Kidney epithelial cell (primary cell): ENCODE measurements at places on chromosomes 12 and 14.

GRCh38 chr14:51209457-51209856 lies 30.6 kb upstream of the TMX1 start:
- no peak for DNase-seq

DNA sequence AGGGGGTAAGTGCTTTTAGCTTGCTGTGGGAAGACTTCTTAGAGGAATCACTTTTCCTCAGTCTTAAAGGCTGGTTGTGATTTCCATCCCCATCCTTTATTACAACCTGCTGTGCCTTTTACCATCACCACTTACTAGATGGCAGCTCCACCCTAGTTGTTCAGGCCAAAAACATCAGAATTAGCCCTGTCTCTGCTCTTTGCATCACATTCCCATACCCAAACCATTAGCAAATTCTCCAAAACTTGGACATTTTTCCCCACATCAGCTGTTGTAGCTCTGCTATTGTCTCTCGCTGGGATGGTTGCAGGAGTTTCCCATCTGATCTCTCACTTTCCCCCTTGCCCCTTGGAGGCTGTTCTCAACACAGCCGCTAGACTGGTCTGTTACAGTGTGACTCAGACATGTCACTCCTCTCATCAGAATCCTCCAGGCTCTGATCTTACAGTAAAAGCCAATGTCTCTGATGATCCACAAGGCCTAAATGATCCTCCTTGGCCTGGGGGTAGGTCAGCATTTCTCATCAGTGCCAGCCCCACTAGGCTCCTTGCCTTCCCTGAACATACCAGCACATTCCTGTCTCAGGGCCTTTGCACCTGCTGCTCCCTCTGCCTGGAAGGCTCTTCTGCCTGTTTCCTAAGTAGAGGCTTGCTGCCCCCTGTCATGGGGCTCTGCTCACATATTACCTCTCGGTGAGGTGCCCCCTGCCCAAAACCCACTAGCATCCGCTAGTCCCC lies 102.5 kb downstream of the BEGAIN start:
- no peak for DNase-seq

DNA sequence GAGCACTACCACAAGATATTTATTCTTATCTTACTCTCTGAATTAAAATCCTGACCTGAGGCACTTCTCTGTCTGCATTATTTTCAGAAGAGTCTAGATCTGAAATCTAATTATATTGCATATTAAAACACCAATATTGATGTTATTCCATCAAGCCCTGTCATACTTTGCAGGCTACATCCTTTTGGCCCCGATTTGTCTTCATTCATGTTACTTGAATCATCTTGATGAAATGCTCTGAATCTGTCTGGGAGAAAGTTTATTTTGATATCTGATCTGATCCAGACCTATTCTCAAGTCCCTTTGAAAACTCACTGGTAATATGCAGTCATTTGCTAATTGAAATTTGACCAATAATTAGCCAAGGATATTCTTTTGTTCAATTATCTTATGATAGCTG lies 79.9 kb downstream of the BBS10 start:
- DNase-seq, result no peak

DNA sequence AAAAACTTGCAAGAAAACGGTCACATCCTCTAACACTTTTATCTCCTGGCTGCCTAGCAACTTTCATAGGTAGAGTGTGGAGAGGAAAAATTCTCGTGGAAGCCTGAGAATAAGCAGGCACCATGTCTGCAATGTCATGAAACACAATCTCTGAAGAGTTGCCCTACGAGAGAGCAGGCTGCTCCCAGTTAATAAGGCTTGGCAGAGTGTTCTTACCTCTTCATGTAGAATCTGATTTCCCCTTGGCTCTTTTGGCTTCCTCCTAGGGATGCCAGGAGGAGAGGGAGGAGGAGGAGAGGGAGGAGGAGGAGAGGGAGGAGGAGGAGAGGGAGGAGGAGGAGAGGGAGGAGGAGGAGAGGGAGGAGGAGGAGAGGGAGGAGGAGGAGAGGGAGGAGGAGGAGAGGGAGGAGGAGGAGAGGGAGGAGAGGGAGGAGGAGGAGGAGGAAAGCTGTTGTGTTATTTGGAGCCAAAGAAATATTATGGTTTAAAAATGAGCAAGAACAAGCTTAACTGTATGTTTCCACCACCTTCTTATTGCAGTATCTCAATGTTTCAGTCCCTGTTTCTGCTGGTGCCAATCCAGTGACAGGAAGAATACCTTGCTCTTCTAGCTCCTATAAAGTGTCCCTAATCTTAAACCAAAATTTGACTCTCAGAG lies 52.9 kb downstream of the EGLN3 start:
- no peak for DNase-seq

- DNase-seq, result no peak
Measured at GRCh38 chr12:115942346-115942745, 335.1 kb downstream of the MED13L start.

- DNase-seq, result no peak
Measured at GRCh38 chr14:76765461-76765931, 4.2 kb downstream of the VASH1 start.

- DNase-seq, result no peak
Measured at GRCh38 chr12:49487605-49488004, 51.2 kb upstream of the KCNH3 start.

DNA sequence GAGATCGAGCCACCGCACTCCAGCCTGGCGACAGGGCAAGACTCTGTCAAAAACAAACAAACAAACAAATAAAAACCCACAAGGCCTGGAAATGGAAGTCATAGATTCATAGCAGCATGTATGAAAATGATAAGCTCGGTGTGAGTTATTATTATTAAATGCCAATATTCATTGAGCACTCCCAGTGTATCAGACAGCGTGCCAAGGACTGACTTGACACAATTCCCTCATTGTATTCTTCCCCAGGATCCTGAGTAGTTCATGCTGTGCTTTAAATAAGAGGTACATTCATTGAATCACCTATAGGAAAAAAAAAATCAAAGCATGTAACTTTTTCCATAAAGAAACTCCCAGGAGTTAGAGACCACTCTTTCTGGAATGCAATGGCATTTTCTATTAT lies 12.6 kb upstream of the RFLNA start:
- DNase-seq, result no peak

DNA sequence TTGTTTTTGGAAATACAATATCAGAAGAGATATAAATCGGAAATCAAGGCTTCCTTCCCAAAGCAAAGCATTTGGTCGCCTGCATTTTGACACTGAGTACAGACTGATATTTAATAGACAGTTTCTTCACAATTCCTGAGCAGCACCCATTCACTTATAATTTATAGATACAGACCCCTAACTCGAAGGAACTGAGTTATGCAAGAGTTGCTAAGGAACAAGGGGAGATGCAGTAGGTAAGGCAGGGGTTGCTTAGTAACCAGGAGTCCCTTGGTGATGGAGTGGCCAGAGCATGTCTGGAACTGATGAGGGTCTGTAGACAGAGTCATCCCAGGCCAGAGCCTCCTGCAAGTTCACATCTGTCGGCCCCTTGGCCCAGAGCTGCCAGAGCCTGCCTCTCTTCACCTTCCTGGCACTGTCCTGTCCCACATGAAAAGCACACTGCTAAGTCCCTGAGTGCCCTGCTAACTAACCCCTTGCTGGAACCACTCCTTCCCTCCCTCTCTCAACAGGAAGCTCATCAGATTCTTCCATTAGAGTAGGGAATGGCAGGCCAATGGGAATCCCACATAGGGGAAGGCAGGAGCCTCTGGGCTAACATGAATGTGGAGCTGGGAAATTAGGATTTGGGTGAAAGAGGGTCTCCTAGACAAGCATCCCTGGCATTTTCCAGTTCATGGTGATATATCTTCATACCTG lies 3.6 kb upstream of the DHRS2 start:
- DNase-seq, result no peak

DNA sequence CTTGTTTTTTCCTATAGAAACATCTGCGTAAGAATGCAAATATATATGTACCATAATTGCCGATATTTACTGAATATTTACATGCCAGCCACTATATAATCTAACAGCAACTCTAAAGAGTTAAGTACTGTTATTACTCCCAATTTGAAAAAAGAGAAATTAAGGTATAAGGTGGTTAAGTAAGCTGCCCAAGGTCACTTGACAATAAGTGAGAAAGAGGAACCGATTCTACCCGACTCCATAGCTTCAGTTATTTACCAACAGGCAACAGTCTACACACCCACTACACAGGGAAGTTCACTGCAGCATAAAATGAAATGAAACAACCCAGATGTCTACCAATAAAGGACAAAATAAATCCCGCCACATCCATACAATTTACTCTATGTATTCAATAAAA lies 1.1 kb downstream of the MIS18BP1 start:
- no peak for DNase-seq

GRCh38 chr14:23112359-23113178 lies 6.5 kb downstream of the CEBPE start:
- no peak for DNase-seq

DNA sequence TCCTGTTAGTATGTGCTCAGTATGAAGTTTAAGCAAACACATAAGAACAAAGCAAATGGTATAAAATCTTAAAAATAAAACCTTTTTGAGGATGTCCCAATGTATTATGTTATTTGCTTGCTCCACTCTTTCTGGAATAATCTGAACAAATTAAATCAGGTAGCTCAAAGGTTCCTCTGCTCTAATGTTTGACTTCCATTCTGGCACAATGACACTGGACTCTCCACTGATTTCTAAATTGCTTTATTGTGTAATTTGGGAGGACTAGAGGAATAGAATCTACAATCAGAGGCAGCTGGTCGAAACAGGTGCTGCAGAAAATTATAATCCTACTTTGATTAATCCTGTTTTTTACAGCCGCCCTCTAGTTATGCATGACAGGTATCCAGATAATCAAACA lies 523.7 kb upstream of the FOXG1 start:
- no peak for DNase-seq

DNA sequence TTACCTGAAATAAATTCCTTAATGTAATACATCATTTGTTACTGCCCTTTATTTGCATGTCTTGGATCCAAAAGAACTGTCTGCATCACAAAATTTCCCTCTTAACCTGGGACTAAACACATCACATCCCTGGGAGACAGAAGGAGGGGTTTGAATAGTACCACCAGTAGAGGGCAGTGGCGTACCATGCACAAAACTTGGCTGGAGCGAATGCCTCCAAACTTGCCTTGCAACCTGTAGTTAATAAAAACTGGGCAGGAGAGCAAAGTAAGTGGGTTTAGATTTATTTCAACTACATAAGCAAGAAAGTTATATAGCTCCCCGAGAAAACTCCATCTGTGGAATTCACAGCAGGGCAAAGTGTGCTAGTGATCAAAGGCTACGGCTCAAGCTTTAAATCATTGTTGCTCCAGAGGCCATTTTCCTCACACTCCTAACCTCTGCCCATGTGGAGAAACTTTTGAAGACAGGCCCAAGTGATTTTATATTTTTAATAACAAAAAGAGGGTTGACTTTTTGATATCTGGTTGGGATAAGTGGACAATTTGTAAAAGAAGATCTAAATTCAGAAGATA lies 1176.7 kb upstream of the SEL1L start:
- peak; percentile 19 for DNase-seq

DNA sequence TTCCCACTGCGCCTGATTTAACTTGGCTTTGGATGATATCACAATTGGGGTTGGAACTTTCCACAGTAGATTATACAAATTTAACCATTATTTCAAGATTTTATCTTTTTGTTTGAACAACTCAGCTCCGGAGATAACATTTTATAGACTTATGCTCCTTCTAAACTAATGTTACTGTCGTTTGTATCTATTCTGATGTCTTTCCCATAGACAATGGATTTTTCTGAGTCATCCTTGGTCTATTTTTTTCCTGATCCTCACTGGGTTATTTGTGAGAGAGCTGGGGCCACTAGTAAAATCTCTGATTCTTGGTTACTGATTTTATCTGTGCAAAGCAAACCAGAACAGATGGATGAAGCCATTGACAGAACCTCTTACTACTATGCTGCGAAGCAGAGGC lies 175.1 kb downstream of the SLC38A4 start:
- no peak for DNase-seq

DNA sequence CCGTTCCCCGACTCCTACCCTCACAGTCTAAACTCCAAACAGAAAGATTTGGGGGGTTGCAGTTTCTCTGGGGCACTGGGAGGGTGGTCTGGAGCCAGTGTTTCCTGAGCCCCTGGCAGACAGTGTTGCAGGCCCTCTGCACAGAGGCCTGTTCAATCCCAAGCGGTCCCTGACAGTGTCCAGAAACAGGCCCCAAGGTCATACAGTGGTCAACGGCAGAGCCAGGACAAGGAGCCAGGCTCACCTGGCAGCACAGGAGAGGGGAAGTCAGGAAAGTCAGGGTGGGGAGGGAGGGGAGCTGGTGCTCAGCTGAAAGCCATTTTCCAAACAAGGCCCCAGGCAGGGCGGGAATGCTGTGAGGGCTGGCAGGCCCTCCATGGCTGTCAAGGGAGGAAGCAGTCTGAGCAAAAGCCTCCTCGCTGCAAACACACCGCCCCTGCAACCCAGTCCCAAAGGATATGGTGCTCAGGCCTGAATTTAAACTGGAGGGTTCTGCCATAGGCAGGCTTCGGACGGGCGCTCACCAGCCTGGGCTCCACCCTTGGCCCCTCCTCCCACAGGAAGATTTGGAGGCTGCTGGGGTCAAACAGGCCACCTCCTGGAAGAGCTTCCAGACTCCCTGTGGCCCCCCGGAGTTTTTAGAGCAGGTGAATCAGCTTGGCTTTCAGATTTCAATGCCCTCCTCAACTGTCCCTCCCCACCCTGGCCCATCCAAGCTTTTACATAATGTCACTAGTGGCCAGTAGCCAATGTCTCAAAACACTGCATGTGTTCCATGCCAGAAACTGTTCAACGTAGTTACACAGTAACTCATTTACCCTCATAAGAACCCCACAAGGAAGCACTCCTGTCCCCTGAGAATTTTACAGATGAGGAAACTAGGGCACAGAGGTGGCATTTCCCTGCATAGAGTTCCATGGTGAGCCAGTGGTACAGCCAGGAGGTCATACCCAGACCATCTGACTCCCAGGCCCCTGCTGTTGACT lies 41.5 kb downstream of the CHGA start:
- no peak for DNase-seq

- DNase-seq, result no peak
Measured at GRCh38 chr14:29463727-29464395, 463.8 kb downstream of the PRKD1 start.

- no peak for DNase-seq
Measured at GRCh38 chr12:24778486-24779304, 170.2 kb downstream of the BCAT1 start.
